ENCODE measurements at places on chromosomes 6 and 20. TPM values are rescaled to one million over a fixed set of nuclear protein-coding genes. Genes with fewer than 3 reads are reported as not detected.

ATF6B gene
- total RNA-seq: 151 TPM

THBD gene
- total RNA-seq: 0.50 TPM

ESR1 gene
- 6.8 TPM for total RNA-seq

ALDH8A1 gene
- total RNA-seq: 2.2 TPM

NKX2-4 gene
- total RNA-seq: not detected

ZNF831 gene
- total RNA-seq: 46.8 TPM

CD83 gene
- total RNA-seq: 7.0 TPM

LRRC1 gene
- 5.2 TPM for total RNA-seq

OR2H2 gene
- not detected for total RNA-seq

STMND1 gene
- not detected for total RNA-seq

ARFGEF3 gene
- 0.03 TPM for total RNA-seq

DDAH2 gene
- total RNA-seq: 7.4 TPM

PFDN6 gene
- total RNA-seq: 43.6 TPM

POPDC3 gene
- total RNA-seq: not detected

ASIP gene
- not detected for total RNA-seq

RSPH4A gene
- total RNA-seq: 0.39 TPM

ZNF133 gene
- 9.1 TPM for total RNA-seq

VIP gene
- total RNA-seq: not detected

SIRPG gene
- 34.9 TPM for total RNA-seq

SLA2 gene
- total RNA-seq: 28.7 TPM

SLC22A2 gene
- total RNA-seq: not detected

C6orf15 gene
- not detected for total RNA-seq

ZSCAN12 gene
- 8.3 TPM for total RNA-seq

SLC35D3 gene
- not detected for total RNA-seq

SMPDL3A gene
- not detected for total RNA-seq

SLC17A2 gene
- not detected for total RNA-seq

AHCY gene
- 23.1 TPM for total RNA-seq

POU3F2 gene
- not detected for total RNA-seq

TCEA2 gene
- total RNA-seq: 45.9 TPM

SYNDIG1 gene
- not detected for total RNA-seq

KCNQ5 gene
- 4.2 TPM for total RNA-seq

TRIM31 gene
- not detected for total RNA-seq

NT5E gene
- 3.3 TPM for total RNA-seq

REV3L gene
- 34.5 TPM for total RNA-seq

HLA-G gene
- 0.28 TPM for total RNA-seq

PSORS1C1 gene
- total RNA-seq: not detected

GSTA3 gene
- not detected for total RNA-seq

All from CD4-positive, alpha-beta memory T cell (primary cell).